NCI-H1092 treated with DMSO at 0.1 percent for 48 hours (cell line): ENCODE measurements at places on chromosomes 1 and 21.

- DNase-seq, result no peak
Observed at GRCh38 chr21:45146306-45146705, 71.9 kb downstream of the ADARB1 start.

- DNase-seq, result no peak
Observed at GRCh38 chr1:44819608-44820327, 11.4 kb downstream of the BTBD19 start.

- no peak for DNase-seq
Observed at GRCh38 chr1:44168520-44169098, 27.2 kb upstream of the KLF18 start.

DNA sequence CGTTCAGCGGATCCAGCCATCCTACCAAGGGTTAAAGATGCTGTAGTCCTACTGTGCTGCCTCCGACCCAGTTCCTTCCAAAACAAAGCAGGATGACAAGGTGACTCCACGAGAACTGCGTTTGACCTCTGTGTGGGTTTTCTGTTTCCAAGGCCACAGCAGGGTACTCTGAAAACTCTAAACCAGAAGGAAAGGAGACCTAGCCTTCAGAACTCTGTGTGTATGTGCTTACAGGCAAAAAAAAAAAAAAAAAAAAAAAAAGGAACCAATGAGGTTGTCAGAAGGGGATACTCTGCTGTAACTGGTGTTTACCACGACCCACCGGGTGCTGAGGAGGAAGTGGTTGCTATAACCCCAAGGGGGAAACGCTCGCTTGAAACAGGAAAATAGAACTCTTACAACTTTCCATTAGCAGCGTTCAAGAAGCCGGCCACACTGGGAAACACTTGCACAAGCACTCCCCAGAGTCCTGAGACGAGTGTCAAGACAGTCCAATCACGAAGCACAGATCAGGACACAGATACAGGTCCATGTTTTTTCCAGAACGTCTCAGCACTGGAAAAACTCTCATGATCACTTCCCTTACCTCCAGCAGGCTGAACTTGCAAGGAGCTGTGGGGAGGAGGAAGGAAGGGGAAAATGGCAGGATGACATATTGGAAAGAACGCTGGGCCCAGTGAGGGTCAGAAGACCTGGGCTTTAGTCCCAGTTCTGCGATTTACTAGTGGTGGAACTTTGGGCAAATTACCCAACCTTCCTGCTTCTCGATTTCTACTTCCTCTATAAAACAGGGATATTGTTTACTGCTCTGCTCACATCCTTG is 64.0 kb downstream of the ITPKB start:
- no peak for DNase-seq

GRCh38 chr1:1755852-1756251 is 22.4 kb downstream of the NADK start:
- no peak for DNase-seq

GRCh38 chr1:109537450-109538178 is 2.1 kb upstream of the GPR61 start:
- no peak for DNase-seq

GRCh38 chr1:1462318-1462966 is 9.1 kb upstream of the ATAD3B start:
- no peak for DNase-seq

DNA sequence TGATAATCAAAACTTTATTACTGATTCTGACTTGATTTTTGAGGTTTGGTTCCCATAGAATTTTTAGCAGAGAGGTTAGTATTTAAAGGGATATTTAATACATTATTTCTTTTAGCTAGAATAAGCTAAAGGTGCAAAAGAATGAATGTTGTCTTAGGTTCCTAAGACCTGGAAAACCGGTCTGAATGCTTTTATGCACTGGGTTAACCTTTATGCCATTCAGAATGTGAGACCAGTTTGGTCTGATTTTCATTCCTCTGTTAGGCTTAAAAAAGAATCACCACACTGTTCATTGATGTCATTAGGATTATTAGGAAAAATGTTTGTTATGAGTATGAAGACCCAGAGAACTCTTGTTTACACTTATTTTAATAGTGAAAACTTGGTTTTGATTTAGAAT is 30.1 kb downstream of the RAP1A start:
- DNase-seq, result no peak

DNA sequence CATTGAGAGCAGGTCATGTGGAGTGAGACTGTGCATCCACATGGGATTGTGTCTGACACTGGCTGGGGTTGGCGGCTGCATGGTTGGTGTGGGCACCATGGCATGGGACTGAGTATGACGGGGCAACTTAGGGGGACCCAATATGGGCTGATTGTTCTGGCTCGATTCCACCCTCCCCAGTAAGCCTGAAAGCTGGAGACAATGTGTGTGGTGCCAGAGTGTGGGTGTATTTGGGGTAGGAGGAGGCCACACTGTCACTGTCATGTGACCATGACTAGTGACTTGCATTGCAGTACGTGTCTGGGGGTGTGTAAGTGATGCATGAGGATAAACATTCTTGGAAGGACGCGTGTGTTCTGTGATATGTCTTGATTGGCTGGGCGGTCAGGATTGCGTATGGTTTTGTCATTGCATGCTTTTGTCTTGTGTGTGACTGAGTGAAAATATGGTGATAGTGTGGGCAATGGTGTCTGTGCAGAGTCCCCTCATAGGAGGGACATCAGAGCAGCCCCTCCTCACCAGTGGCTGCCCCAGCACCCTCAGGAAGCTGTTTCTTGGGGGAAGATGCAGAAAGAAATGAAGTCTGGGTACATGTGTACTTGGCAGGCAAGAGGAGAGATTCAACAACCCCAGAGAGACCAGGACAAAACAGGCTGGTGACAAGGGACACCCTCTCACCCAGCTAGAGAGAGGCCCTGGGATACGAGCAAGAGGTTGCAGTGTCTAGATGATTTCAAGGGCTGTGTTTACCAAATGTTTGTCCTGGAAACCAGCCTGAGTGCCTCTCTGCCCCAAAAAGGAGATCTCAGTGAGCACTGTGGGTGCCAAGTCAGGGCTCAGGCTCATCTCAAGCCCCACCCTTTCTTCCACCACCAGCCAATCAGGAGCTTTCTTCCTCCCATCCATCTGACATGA is 36.3 kb downstream of the SDC3 start:
- no peak for DNase-seq

DNA sequence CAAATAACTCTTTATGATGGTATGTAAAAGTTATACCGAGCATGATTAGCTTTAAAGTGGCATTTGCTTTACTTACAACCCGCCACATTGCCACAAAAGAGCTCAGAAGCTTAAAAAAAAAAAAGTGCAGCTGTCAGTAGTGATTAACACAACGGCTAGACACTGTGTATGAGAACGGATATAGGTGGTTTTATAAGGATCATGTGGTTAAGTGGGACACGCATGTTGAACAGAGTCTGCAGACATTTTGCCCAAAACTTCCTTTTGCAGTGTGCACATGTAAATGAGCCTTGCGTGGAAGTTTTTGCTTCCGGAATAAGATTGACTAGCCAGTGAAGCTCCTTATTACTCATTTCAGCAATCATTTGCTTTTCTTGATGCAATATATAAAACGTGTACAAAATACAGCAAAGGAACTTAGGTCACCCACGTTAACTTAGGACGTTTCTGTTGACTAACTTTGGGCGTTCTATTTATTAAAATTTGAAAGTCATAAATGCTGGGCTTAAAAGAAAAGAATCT is 58.7 kb upstream of the RGS1 start:
- DNase-seq, result no peak

- DNase-seq, result no peak
Observed at GRCh38 chr1:191255354-191256054, 777.8 kb upstream of the BRINP3 start.

- DNase-seq, result peak; percentile 27
Observed at GRCh38 chr1:59016390-59016789, 232.5 kb upstream of the JUN start.

GRCh38 chr1:110034451-110035235 is at the start of gene STRIP1:
Gene STRIP1 (plus strand): TSS chr1:110034624. CDS start chr1:110034638, 14 bp downstream.
- DNase-seq, result peak; percentile 96

DNA sequence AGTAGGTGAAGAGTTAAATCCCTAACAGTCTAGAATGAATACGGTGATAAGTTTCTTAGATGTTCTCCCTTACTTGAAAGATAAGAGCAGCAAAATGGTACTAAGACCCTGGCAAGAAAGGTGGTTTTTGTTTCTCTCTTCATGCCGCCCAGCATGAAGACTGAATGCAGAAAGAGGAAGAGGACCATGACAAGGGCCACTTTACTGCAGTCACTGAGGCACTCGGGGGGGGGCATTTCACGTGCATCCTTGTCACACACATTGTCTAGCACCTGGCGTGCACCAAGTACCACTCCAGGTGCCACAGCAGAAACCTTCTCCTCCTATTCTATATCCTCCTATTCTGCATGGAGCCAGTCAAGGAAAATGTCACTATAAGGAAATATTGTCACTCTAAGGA is 222.0 kb downstream of the TOMM20 start:
- no peak for DNase-seq

DNA sequence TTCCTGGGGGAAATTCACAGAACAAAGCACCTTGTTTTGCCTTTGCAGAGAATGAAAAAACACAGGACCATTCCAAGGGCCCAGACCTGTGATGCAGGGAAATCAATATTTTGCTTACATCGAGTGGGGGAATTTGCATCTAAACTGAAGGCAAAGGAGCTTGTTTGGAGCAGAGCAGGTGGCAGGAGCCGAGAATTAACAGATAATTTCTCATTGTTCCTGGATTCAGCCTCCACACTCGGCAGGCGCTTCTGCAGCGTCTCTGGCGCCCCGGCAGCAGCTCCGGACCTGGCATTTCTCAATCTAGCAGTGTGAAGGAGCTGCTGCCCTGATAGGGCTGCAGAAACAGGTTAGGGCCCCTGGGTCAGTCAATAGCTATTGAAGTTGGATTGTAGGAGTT is 2.0 kb upstream of the SYT6 start:
- no peak for DNase-seq

GRCh38 chr1:191912517-191912916 is 245.7 kb upstream of the RGS18 start:
- DNase-seq, result no peak

DNA sequence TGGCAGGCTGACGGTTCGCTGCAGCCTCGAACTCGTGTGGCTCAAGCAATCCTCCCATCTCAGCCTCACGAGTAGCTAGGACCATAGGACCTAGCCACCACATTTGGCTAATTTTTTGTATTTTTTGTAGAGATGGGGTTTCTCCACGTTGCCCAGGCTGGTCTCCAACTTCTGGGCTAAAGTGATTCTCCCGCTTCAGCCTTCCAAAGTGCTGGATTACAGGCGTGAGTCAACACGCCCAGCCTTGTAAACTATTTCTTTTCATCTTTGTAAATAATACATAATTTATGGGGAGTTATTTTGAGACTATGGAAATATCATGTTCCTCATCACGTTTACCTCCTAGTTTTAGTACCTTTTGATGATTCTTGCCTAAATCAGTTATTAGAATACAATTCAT is 906 bp upstream of the FBXO28 start:
- no peak for DNase-seq

DNA sequence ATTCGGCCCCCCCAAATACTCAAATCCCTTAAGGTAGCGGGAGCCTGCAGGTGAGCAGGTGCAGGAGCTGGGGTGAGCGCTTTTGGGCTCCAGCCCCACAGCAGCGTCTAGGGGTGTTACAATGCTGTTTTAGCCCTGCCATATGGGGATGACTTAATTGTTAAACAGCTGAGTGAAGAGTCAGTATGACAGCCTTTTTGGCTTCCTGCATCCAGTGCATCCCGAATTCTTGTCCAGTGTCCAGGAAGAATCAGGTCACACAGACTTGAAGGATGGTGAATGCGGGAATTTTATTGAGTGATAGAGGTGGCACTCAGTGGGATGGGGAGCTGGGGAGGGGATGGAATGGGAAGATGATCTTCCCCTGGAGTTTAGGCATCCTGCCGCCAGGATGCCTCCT is 30.4 kb upstream of the HHAT start:
- DNase-seq, result no peak

- no peak for DNase-seq
Observed at GRCh38 chr21:25126564-25126963, 480.7 kb downstream of the MRPL39 start.

GRCh38 chr1:46303872-46304326 is 401 bp downstream of the UQCRH start:
- no peak for DNase-seq

DNA sequence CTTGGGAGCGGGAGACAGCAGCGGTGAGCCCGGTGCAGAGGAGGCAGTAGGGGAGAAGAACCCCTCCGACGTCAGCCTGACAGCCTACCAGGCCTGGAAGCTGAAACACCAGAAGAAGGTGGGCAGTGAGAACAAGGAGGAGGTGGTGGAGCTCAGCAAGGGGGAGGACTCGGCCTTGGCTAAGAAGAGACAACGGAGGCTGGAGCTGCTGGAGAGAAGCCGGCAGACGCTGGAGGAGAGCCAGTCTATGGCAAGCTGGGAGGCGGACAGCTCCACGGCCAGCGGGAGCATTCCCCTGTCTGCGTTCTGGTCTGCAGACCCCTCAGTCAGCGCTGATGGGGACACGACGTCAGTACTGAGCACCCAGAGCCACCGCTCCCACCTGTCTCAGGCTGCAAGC is 32.9 kb downstream of the STYXL2 start:
- no peak for DNase-seq

DNA sequence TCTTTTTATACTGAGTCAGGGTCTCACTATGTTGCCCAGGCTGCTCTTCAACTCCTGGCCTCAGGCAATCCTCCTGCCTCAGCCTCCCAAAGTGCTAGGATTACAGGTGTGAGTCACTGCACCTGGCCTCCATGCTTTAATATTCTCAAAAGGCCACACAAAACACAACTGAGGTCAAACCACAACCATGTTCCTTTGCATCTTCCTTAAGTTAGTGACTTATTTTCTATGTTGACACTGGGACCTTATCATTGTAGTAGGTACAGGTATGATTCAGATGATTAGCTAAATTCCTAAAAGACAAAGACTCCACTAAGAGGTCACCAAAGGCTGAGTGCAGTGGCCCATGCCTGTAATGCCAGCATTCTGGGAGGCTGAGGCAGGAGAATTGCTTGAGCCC is 131.9 kb upstream of the ATP1B1 start:
- DNase-seq, result no peak

GRCh38 chr1:201891451-201892045 is 2.9 kb downstream of the SHISA4 start:
- no peak for DNase-seq

- no peak for DNase-seq
Observed at GRCh38 chr1:111366256-111366655, 61.3 kb downstream of the OVGP1 start.

- DNase-seq, result no peak
Observed at GRCh38 chr1:101300916-101301315, 64.1 kb downstream of the S1PR1 start.

DNA sequence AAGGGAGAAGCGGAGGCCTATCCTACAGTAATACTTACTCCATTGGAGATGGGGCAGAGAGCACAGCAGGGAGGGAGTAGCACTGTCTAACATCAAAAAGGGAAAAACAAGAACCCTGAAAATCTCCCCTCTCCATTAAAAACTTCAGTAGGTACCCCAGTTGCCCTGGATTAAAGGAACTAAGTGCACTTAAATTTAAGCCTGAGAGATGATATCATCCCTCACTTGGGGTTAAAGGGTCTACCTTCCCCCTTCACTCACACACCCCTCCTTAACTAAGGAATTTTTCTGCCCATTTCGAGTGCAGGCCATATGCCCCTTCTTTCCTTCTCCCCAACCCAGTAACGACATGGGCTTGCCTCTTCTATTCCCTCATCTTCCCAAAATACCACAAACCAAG is 3.7 kb upstream of the MTMR11 start:
- DNase-seq, result no peak

GRCh38 chr1:51990478-51990965 is at the start of gene RAB3B:
Gene RAB3B (minus strand): TSS chr1:51990700. CDS start chr1:51977117, 13,583 bp downstream.
- DNase-seq, result peak; percentile 42

GRCh38 chr1:192654591-192655251 is 18.8 kb downstream of the RGS13 start:
- no peak for DNase-seq
